NCI-H510A treated with DMSO at 0.1 percent for 48 hours (cell line): ENCODE measurements at places on chromosomes 16 and 17.

GRCh38 chr16:60686824-60687223 is 1349.4 kb downstream of the CDH8 start:
- no peak for DNase-seq

DNA sequence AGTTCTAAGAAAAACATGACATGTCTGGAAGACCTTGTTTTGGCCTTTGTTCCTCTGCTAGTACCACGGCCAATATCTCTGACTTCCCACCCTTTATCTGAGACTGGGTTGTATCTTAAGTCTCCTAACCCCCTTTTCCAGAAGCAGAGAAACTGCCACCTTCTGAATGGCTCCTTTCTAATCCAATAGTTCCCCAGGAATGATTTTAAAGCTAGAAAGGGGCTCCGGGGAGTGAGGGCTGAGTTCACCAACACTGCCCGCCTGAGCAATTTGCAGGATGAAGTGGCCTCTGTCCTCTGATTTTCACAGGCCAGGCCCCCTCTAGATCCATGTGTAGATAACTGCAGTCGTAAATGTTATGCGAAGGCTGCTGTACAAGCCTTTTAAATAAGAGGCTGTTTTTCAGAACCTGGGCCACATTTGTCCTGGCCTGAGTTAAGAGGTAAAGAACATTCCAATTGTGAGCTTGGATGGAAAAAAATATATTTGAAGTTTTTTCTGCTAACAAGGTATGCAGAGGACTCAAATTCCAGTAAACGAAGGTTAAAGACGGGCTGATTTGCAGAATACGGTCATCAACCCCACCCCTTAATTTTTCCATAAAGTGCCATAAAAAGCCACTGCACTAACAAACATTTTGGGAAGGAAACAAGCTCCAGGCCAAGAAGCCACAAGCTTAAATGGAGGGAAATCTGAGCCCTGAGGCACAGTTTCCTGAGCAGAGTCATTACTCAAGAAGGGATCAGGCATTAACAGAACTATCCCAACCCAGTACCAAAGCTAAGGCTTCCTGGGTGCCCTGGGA is 117.0 kb upstream of the MAF start:
- no peak for DNase-seq

DNA sequence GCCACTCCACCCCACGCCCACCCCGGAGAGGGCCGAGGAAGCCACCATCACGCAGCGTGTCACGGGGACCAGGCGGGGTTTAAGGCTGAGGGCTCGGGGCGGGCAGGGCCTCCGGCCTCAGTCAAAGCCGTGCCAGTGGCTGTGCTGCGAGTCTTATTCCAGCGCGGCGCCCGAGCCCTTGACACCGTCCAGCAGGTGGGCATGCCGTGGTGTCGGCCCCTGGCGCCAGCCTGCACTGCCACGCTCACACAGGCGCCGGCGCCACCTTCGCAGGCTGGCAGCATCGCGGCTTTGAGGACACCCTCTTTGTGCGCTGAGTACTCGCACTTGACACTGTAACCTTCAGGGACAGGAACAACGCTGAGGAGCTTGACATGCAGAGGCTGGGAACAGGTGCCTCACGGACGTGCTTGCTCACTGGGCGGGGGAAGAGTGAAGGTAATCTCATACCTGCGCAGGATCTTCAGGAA is 34.0 kb upstream of the ZNF629 start:
- DNase-seq, result peak; percentile 85

DNA sequence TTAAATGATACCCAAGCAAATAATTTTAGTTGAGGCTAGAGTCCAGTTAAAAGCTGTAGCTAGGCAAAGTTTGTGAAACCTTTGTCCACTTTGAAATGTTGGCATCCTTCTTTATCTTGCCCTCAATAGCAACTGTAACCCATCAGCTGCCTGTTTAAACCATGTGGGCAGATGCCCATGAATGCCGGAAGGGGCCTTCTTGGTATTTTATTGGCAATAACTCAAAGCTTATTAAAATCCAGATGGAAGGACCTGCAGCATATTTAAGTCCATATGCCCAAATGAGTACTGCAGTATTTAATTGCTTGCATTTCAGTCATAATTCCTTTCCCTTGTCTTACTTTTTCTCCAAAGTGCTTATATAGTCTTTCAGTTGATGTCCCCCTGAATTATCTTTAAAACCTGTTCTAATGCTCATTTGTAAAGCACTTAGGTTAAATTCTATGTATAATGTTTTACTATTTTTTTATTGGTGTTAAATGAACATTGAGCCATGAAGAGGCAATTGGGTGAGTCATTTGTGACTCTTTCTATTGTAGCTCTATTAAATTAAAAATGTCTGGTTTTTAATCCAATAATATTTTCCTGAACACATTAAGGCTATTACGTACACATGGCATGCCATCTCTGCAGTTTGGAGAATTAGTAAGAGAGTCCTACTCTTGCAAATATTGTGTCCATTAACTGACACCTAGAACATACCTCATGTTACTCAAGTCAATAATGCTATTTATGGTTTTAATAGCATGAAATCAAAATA is 225.3 kb downstream of the KCNJ2 start:
- no peak for DNase-seq
